ENCODE measurements at places on chromosomes 7 and 10.
A peak's percentile ranks its signal among the peaks of the same experiment; 100 is the strongest.

- no peak for DNase-seq
Observed at GRCh38 chr10:111109501-111110242, 32.8 kb downstream of the ADRA2A start.

DNA sequence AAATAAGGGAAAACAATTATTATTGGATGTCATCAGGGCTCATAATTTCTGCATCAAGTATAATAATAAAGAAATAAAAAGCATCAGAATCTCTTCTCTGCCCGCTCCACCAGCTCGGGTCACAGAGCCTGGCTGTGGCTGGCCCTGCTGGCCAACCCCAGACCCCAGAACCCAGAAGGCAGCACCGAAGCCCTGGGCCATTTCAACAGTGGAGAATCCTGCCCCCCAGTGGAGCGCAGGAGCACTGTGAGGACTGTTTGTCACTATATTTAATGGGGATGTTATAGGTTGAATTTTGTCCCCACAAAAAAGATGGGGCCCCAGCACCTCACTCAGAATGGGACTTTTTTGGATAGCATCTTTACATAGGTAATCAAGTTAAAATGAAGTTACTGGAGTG is 27.3 kb downstream of the DENND11 start:
- no peak for DNase-seq

DNA sequence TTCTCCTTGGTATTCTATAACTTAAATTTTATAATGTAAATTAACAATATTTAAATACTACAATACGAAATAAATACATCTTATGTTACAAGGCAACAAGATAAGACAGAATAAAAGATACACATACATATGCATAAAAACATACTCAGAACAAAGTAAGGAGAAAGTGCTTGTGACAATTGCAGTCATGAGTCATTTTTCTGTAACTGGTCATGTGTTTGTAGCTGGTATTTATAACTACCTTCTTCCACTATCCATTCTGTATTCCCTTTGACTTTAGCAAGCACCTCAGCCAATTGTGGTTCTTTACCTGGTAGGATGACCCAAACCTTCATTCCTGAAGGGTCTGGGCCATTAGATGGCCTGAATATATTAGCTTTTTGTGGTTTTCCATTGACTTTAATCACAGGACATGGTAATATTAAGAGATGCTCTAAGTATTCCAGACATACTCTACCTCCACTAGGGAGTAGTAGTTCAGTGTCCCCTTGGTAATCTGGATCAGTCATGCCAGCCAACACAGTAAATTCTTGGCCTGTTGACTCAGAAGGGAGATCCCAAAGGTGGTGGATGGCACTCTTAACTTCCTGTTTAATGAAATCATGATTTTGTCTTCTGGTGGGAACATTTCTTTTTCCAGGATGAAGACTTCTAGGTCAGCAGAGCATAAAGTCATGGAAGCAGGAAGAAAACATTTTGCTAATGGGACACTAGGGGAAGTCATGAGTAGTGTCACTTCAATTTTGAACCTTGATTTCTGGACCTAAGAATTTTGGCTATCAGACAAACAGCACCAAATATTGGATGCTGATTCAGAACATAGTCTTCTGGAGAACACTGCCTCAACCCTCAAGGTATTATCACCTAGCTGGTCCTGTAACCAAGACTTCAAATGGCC is 733.7 kb upstream of the IGFBP3 start:
- DNase-seq: no peak

- DNase-seq: no peak
Observed at GRCh38 chr10:77228559-77228958, 409.0 kb downstream of the KCNMA1 start.

DNA sequence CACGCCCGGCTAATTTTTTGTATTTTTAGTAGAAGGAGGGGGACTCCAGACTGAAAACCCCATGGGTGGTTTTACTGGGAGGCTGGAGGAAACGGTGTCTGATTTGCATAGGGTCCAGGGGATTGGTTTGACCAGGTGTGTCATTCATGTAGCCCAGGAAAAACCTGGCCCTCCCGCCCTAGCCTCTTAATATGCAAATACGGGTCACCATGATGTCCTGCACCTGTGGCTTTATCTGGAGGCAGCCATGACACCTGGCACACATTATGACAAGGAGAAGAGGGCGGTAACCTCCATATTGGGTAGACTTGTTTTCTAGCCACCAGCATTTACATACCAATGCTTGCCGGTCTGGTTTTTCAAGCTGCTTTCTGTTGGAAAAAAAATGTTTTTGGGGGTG is 68.0 kb downstream of the TRIL start:
- DNase-seq: no peak

DNA sequence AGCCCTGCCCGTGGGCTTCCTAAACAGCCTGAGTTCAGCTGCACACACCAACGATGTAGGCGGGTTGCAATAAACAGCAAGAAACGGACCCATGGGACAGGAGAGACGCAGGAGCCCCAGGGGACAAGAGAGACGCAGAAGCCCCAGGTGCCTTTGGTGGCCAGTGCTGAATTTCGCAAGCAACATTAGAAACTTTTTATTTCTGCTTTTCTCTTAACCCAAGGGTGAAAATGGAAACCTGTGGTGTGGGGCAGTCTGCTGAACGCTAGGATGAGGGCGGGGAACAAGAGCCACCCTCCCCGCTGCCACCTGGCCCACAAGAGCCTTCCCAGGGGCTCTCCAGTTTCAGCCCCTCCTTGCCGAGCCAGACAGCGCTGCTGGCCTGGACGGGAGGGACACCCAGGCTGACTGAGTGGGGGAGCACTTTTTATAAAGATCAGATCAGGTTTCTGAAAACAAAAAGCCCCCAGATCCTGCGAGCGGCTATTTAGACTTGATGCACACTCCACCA is 20.0 kb upstream of the GPR146 start:
- DNase-seq: peak; percentile 86

DNA sequence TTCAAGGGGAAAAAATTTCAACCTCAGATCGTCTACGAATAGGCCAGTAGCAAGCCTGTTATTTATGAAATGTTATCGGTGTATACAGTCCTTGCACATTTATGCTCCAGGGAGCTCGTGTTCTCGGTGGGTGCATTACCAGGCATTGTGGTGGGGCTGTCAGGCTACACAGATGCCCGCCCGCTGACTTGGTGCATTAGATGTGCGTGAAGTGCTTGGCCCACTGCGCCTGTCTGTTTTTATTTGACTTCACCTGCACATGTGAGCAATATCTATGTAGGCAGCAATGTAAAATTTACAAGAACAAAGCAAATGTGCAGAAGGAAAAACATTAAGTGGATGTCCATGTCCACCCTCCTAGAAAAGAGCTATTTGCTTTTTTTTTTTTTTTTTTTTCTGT is 2.8 kb downstream of the FOXK1 start:
- no peak for DNase-seq

DNA sequence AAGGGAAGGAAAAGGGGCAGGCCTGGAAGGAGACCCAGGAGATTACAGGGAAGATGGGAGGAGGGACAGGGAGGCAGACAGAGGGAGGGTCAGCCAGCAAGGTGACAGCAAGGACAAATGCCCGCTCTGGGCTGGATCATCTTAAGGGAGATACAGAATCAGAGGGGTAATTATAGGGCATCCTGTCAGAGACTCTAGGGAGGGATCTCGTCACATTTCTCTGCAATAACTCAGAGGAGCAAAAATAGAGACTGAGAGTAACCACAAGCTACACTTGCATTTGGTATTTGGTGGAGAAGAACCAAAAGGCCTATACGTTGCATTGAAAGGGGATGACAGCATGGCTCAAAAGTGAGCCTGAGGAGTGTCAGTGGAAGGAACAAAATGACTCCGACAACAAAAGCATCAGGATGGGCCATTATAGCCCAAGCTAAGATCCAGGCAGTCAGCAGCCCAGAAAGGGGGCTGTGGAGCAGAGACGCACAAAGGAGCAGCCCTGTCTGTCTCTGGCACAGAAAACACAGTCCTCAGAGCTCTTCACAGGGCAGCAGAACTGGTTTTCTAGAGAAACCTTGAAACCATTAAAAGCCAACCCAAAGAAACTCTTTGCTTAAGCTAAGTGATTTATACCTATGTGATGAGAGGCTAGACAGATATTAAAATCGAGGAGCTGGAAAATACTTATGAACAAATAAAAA is 430.2 kb upstream of the VSTM2A start:
- DNase-seq: no peak

GRCh38 chr10:76581506-76582256 is 1055.9 kb downstream of the KCNMA1 start:
- DNase-seq: no peak

GRCh38 chr10:10852464-10852863 is 165.2 kb upstream of the CELF2 start:
- DNase-seq: no peak

GRCh38 chr7:74526780-74527179 is 73.1 kb downstream of the GTF2IRD1 start:
- no peak for DNase-seq

- no peak for DNase-seq
Observed at GRCh38 chr7:134602881-134603451, 43.7 kb upstream of the BPGM start.

GRCh38 chr10:124576526-124577420 is 115.2 kb downstream of the LHPP start:
- no peak for DNase-seq

GRCh38 chr10:96643920-96644319 is 57.1 kb upstream of the TM9SF3 start:
- DNase-seq: no peak

DNA sequence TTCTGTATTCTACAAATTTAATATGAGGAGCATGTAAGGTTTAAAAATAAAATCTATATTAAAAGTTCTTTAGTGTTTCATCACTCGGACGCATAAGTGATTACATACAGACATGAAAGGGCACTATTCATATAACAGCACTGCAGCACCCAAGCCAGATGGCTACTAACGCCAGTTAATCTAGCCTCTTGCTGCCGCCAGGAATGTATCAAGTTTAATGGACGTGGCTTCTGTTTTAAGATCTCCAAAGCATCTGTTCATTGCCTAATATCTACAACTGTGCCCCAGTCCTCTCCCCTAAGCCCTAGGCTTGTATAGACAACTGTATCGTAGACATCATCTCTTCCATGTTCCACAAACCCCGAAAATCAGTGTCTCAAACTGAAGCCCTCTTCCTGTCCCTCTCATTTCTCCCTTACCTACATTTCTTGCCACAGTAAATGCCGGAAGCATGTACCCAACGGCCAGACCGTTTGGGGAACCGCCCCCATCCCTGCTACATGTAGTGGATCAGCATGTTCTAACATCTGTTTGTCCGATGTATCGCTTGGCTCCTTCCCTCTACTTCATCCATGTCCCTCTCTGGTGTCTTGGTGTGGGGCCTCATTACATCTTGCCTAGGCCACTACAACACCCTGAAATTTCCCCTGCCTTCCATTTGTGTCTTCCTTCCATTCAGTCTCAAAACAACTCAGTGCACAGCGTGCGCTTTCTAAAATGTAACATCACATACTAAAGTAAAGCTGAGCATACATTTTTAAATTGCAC is 147.5 kb upstream of the RSU1 start:
- no peak for DNase-seq

GRCh38 chr7:93148727-93149126 is 542 bp upstream of the SAMD9L start:
- DNase-seq: no peak

DNA sequence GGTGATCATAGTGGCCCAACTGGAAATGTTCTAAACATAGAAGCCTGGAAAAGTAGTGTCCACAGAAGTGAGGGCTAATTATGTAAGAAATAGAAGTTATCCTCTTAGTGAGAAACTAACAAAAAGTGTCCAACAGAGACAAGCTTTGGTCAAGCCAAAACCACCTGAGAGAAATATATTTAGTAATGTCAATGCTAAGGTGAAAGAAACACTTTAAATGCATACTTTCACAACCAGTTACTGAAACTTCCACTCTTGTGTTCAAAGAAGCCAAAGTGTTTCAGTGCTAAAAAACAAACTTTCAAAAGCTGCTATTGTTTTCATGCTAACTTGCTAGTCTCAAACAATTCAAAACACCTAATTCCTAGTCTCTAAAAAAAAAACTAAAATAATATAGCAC is 18.1 kb downstream of the RAB11FIP2 start:
- DNase-seq: no peak

GRCh38 chr7:285731-286130 is 4.2 kb upstream of the FOXL3 start:
- no peak for DNase-seq

DNA sequence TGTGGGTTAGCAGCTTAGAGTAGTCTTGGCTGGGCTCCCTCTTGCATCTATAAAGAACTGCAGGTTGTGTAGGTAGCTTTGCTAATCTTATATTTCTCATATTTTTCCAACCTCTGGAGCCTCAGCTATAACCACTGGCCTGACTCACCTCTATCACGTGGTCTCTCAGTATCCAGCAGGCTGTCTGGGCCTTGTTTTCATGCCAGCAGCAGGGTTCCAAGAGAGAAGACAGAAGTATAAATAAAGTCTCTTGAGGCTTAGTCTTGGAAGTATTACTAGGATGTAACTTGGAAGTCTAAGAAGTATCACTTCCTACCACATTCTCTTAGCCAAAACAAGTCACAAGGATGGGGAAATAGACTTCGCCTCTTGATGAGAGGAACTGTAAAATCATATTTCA is 73.3 kb downstream of the WIPF3 start:
- DNase-seq: no peak

DNA sequence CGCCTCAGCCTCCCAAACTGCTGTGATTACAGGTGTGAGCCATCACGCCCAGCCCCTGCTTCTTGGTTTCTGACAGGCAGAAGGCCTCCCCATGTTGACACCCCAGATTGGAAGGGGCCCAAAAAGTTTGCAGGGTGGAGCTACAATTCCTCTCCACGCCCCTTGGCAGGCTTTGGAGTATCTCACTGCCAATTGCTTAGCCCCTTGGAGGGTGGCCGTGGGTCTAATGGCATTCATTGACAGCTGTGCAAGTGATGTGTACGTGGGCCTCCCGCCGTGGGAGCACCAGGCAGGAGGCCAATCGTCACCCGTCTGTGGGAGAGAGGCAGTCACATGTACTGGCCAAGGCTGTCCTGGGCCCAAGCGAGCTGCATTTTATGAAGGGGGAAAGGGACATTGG is 73.7 kb upstream of the PPIF start:
- no peak for DNase-seq

- DNase-seq: no peak
Observed at GRCh38 chr10:23293145-23293724, 51.4 kb downstream of the C10orf67 start.

Measured in CD4-positive, alpha-beta T cell treated with Interleukin-15 for 1 hour (primary cell).